Osteocyte (in vitro differentiated cells): ENCODE measurements at places on chromosomes 5 and 9.

- DNase-seq, result no peak
These were observed 8.7 kb upstream of the PCSK5 start for GRCh38 chr9:75881761-75882160.

DNA sequence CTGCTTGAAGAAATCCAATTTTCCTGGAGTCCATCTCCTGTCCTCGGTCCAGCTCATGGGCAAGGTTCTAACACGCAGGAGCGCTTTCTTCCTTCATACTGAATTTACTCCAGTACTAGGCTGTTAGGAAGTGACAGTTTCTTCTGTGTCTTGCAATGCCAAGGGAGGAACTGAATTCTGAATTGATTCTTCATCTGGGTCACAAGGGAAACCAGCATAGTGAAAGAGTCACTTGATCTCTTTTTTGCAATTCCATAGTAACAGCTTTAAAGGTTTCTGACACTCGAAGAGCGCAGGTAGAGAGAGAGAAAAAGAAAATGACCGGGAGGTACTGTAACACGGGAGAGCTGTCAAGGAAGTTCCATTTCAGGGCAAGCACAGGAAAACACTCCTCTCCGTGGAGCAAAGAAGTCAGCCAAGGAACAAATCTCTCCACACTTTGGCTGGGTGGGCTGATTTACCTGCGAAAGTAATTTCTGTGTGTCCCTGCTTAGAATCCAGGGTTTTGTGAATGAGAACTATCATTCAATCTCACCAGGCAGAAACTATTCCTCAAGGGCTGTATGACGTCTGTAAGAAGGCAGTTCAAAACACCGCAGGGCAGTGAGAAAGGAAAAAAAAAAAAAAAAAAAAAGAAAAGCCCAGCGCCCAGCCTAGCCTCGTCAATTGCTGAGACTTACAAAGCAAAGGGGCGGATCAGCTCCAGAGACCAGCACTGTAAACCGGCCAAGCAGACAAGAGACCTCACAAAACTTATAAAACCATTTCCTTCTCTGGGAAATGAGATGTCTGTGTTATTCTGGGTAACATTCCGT, 617.8 kb downstream of the PDE4D start:
- no peak for DNase-seq

- DNase-seq, result no peak
These were observed 264.0 kb downstream of the PDE4D start for GRCh38 chr5:59629561-59629960.

DNA sequence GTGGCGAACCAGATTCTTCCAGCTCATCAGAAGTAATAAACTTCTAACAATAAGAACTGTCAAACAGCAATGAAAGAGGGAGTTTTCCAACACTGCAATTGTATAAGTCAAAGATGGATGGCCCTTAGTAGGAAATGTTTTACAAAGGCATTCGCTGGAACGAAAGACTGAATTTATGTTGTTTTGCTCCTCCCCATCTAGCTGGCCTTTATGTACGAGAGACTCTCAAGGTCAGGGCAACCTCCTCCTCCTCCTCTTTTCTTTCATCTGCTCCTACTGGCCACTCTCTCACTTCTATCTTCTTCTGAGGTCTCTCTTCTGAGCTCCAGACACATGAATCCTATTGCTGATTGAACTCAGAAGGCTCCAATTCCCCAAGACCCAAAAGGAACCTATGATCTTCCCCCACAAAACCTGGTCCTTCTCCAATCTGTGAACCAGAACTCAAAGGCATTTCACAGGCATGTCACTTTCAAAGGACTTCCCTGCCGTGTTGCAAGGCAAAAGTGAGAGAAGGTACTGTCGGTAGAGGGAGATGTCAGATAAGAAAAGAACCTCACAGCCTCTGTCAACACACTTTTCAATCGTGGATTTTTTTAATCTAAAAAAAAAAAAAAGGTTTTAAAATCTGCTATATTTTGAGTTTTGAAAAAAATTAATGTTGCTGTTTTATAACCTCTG, 28.5 kb upstream of the PUM3 start:
- DNase-seq, result no peak

DNA sequence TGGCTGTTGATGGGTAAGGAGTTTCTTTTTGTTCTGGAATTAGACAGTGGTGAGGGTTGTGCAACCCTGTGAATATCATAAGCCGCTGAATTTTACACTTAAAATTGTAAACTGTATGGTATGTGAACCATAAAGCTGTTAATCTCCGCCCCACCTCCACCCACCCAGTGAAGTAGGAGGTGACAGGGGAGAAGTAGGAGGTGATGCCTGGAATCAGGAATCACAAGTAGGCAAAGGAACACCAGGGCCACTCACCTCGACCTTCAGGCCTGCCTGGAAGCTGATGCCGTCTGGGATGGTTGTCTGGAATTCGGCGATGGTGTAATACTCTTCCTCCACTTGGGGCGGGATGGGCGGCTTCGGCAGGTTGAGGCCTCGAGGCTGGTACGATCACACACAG, 62.3 kb upstream of the UBTD2 start:
- DNase-seq, result no peak

- DNase-seq, result no peak
These were observed 13.4 kb upstream of the XPA start for GRCh38 chr9:97710356-97711222.

DNA sequence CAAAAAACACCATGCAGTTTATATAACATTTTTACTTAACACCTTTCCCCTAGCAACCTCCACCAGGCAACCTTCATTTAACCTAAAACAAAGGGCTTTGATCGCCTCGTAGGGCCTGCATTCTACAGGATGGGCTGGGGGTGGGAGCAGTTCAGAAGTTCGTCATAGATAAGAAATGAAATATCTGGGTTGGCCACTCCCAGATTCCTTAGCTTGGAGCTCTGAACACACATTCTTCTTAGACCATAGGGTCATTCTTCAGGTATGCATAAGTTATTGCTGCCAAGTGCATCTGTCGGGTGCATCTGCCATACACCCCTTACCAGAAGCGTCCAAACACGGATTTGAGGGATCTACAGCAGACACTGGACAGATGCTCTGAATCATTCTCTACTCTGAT, 4.3 kb upstream of the SLC22A5 start:
- DNase-seq, result no peak

- DNase-seq, result no peak
These were observed 182.5 kb downstream of the HSPA4 start for GRCh38 chr5:133234273-133234672.

DNA sequence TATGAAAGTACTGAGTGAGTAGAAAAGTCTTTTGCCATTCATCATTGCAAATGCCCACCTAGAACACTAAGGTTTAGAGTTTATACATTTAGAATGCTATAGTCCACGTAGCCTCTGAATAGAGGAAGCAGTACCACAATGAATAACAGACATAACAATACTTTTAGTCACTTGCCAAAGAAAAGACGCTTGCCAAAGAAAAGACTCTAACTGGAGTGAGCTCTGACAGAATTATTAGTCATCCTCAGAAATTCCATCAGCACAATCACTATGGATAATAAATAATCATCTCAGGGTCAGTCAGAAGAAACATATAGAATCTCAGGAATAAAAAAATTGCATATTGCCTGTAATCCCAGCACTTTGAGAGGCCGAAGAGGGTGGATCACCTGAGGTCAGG, 168.5 kb upstream of the TARS1 start:
- DNase-seq, result no peak

- DNase-seq, result no peak
These were observed 159.9 kb downstream of the FANCC start for GRCh38 chr9:95157481-95158151.

DNA sequence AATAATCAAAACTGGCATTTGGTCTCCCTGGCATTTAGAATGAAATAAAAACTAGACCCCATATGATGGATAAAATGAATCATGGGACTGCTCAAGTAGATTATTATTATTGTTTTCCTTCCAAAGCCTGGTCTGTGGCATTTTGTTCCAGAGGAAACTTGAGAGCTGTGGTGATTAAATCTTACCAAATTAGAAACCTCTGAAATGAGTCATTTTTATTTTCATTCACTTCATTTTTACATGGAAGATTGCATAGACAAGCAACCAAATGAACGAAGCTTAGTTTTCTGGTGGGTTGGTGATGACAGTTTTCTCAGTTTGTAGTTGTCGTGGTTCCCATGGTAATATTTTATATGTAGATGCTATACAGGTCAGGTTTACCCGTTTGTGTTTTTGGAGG, 23.4 kb downstream of the PAM start:
- DNase-seq, result no peak

DNA sequence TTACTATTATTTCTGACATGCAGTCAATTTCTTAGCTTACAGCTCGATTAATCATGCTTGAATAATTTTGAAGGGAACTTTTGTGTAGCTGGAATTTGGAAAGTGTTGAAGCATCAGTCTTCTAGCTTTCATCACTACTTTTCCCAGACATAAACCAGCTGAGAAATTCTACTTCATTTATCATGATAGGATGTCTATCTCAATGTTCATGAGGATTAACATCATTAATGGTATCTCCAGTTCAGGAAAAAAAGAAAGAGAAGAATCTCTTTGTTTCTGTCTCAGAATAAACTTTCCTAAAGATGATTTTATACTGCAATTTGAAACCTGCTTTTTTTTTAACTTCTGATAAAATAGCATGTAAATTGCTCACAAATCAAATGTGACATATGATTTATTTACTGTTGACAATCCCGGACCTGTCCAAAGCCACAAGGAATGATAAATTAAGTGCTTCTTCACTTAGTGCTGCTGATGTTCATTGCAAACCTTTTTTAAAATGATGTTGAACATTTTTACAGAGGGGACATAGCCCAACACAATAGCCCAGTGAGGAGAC, 412.1 kb upstream of the CLINT1 start:
- DNase-seq, result no peak

DNA sequence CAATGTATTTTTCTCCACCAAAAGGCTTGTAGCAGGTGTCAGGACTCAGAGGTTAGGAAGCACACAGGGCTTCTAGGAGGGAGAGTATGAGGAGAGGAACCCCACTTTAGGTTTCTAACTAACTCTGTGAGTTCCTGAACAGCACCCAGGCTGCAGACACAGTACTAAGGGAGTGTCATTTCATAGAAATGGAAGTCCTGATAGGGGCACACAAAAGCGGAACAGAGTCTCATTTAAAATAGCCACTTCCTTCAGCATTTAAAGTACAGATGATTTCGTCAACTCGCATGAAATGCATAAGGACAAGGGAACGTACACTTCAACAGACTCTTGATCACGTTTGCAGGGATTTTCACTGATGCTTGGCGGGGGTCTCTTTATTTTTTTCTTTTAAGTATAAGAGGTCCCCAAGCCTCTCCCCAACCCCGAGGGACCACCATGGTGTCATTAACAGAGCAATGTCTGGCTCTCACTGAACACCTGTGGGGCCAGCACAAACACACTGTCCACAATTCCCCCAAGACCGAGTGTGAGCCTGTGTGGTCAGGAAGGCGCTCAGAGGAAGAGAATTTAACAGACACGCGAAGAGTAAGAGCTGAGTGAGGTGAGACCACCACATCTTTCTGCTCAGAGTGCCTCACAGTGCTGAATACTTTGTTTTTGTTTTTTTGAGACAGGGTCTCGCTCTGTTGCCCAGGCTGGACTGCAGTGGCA, 82.3 kb downstream of the SECISBP2 start:
- no peak for DNase-seq
